ENCODE measurements at places on chromosomes 16 and 17.

DNA sequence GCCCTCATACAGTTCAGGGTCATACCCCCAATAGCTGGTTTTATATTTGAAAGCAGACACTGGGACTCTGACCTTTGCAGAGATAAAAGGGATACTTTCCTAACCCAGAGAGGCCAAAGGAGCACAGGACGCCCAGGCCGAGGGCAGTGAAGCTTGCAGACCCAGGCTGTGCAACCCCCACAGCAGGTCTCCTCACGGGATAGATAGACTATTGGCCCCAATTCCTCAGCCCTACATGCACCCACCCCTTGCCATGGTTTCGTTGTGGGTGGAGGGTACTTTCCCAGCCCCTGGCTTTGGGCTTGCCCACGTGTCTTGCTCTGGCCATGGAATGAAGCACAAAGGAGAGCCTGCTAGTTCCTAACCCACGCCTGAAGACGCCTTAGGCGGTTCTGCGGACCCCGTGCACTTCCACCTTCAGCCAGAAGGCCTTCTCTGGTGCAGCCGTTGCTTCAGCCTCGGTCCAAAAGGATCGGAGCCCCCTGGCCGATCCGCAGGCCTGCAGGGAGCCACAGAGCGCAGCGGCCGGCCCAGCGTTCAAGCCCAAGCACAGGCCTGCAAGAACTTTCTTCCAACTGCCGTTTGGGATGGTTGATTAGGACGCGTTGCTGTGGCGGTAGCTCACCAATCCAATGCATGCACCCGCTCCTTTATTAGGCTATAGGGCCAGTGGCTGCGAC is 9.8 kb upstream of the BRCA1 start:
- peak; percentile 73 for DNase-seq

DNA sequence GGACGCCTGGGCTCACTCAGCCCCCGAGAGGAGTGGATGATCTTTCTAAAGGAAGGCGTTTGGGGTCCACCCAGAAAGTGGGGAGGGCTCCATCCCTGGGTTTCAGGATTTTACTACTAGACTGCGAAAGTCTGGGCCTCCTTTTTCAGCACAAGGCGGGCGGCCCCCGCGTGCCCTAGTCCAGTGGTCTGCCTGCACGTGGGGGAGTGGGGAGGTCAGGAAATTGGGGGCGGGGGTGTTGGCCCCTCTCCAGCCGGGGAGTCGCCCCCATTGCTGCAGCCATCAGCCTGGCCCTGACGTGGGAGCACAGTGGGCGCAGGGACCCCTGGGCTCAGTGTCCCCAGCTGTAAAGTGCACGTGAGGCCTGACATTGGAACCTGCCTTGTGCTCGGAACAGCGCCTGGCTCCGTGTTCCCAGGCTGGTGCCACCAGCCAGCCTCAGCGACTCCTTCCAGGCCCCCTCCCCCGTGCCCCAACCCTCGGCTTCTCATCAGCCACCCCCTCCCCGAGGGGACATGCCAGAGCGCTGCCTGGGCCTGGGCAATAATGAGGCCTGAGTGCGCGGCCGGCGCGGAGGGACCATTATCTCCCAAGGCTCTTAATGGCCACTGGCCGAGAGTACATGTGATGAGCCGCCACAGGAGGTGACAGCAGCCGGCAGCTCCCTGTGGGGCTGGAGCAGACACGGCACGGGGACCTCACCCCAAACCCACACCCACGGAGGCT is 2.4 kb upstream of the C1QTNF8 start:
- DNase-seq = no peak

DNA sequence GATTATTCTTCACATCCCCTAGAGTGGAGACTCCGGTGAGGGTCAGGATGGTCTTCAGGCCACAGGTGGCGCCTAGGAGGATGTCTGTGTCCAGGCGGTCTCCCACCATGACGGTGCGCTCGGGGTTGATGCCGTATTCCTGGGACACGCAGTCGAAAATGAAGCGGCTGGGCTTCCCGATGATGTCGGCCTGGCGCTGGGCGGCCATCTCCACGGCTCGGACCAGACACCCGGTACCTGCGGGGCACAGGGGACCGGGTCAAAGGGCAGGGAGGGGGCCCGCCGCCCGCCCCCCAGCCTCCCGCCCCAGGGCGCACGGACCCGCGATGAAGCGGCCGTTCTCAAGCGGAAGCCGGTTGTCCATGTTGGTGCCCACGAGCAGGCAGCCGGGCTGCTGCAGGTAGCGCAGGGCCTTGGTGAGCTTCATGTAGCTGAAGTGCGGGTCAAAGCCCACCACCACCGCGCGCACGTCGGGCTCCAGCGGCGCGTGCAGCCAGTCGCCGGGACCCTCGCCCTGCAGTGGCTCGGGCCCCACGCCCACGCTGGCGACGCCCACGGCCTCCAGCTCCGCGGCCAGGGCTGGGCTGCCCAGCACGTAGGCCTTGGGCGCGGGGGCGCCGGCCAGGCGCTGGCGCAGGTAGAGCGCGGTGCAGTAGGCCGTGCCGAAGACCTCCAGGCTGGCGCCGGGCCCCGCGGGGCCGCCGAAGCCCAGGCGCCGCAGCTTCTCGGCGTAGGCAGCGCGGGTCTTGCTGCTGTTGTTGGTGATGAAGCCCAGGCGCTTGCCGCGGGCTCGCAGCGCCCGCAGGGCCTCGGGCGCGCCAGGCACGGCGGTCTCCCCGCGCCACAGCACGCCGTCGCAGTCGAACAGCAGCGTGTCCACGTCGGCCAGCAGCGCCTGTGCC is 572 bp downstream of the PGP start:
- no peak for DNase-seq

- DNase-seq = no peak
These were observed 39.2 kb upstream of the USP22 start for GRCh38 chr17:21082001-21082436.

DNA sequence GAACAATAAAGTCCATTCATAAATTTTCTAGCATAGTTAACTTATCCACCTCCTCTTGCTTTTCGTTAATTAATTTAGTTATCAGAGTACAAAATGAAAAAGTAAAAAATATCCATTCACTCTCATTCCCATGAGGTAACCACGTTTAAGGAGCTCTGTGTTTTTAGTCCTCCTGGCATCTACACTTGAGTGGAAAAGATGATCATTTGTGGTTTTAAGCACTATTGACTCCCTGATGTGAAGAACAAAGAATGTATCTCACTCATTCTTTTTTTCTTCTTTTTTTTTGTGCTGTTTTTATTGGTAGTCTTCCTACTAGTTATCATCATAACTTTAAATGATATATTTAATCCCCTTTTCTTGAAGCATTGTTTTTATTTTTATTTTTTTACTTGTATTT is 26.1 kb downstream of the QPRT start:
- no peak for DNase-seq

DNA sequence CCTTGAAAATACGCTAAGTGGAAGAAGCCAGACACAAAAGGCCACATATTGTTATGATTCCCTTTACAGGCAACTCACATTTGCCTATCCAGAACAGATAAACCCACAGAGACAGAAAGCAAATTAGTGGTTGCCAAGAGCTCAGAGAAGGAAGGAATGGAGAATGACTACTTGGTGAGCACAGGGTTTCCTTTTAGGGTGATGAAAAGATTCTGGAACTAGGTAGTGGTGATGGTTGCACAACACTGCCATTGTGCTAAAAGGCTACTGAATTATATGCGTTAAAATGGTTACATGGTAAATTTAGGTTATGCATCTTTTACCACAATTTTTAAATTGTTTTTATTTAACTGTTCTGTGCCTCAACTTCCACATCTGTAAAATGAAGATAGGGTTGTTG is 4.4 kb downstream of the COPRS start:
- no peak for DNase-seq

GRCh38 chr17:19242323-19242722 is 5.2 kb downstream of the EPN2 start:
- no peak for DNase-seq

- no peak for DNase-seq
These were observed 1.9 kb downstream of the RAD51C start for GRCh38 chr17:58694302-58694701.

DNA sequence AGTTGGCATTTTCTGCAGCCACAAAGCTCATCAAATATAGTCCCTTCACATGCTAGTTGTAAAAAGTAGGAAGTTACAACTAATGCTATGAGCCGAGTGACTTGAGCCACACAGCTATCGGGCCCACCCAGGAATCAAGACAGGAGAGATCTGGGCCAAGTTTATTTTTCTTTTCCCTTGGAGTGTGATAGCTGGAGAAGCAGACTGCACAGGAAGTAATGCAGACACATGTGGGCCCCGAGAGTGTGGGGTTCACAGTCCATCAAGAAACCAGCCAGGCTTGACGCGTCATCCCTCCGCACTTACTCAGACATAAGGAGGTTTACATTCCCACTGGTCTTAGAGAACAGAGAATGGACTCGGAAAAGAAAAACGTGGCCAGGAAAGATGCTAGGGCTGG is 403.1 kb upstream of the CDH11 start:
- DNase-seq = no peak

DNA sequence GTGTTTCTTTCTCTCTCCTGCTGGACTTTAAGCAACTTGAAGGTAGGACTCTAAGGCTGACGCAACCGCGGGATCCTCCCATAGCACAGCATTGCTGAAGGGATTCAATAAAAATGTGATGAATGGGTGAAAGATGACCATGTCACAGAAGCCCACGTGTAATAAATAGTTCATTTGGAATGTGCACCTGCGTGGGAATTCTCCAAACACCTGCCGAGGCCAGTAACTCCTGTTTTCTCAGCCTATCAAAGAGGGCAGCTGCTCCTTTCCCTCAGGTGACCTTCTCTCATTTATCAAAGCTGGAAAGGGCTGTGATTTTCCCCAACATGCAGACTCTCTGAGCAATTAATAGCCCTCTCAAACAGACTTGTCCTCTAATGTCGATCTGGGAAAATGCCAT is 235.7 kb downstream of the STX8 start:
- no peak for DNase-seq

- peak; percentile 41 for DNase-seq
These were observed 21.9 kb downstream of the ADORA2B start for GRCh38 chr17:15966879-15967248.

DNA sequence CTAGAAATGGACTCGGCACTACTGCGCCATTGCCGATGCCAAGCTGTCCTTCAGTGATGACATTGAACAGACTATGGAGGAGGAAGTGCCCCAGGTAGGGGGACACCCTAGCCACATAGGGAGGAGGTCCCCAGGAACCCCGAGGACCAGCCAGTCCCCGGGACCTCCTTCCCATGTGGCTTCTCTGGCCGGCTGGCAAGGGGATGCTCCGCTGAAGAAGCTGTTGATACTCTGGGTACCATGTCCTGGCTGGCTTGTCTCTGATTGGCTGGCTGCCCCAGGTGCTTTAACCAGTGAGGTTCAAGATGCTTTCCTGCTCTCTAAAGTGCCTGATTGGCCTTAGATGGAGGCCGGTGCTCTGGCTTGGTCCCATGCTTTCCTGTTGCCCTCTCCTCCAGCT is 103.6 kb downstream of the SDR42E1 start:
- DNase-seq = no peak

DNA sequence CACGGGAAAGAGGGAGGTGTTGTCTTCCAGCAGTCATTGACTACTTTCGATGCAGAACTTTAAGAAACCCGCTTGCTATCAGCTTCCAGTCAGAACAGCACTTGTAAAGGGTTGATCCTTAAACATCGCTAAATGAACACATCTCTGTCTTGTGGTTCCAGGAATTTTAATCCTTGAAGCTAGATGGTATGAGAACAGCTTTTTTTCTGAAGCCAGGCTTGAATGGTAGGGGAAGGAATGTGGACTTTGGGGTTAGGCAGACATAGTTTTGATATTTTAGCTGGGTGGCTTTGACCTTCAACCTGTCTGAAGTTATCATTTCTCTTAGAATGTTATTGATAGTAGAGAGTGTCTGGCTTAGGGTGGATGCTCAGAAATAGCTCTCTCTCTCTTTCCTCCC is 81.1 kb downstream of the RGS9 start:
- DNase-seq = no peak

DNA sequence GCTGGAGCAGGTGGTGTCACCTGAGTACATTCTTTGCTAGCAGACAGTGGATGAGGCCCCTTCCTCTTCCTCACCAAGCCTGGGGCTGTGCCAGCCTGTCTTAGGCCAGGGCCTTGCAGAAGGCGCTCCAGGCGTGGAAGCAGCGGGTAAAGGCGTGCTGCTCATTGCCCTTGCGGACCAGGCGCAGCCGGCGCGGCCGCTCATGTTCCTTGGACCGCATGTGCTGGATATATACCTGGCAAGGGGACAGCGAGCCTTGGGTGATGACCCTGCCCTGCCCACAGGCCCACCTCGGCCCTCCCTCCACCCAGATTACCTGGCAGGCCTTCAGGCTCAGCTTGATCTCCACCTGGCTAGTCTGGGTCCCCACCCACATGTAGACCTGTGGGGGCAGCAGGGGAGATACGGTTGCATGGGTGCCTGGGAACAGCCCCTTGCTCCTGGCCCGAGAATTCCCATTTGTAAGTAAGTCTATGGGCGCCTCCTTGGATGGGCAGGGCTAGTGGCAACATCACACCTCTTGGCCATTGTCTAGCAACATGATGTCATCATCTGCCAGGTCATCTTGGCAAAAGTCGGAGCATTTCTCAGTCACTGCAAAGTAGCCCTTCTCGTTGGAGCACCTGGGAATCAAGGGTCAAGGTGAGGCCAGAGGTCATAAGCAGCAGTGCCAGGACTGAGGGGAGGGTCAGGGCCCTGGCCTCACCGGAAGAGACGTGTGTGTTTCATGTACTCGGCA is 13.3 kb downstream of the FLII start:
- DNase-seq = no peak

DNA sequence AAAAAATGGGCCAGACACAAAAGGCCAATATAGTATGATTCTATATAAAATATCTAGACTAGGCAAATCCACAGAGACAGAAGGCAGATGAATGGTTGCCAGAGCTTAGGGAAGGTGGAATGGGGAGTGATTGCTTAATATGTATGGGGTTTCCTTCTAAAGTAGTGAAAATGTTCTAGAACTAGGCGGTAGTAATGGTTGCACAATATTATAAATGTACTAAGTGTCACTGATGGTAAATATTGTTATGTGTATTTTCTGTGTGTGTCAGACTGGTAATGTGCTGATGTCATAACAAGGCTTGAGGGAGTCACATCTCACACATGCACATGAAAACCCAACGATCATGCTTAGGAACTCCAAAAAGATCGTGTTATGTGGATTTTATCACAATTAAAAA is 106.9 kb upstream of the SIAH1 start:
- no peak for DNase-seq

DNA sequence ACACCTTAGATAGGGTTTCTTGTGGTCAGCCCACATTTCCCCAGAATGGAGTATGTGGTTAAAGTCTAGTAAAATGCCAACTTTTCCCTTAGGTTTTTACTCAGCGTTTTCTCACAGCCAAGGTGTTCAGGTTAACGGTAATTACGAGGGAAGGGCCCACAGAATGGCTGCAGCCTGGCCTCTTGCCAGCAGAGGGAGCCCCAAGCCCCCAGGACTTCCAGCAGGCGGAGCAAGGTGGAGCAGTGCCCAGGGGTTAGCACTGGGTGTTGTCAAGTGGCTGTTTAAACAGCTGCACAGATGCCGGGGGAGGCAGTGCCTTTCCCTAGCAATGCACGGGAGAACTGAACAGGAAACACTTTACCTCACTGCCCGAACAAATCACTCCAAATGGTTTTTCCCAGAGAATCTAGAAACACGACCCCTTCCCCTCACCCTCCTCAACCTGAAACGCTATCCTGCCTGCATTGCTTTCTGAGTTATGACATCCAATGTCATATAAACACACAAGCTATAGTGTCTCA is 6.6 kb downstream of the PHB1 start:
- DNase-seq = peak; percentile 92

- DNase-seq = no peak
These were observed 171.6 kb downstream of the CDH11 start for GRCh38 chr16:64950262-64950661.

- DNase-seq = no peak
These were observed 364.6 kb downstream of the GRIN2A start for GRCh38 chr16:9817586-9817985.

- peak; percentile 93 for DNase-seq
These were observed 8.6 kb upstream of the UBE2I start for GRCh38 chr16:1300664-1301476.

Data from mesenteric fat pad (tissue), 1 donor.